ENCODE measurements at places on chromosomes 4 and X. TPM values are rescaled to one million over a fixed set of nuclear protein-coding genes. Genes with fewer than 3 reads are reported as not detected.

- no peak overlapping the region for H3K27ac ChIP-seq
- H3K4me3 ChIP-seq: no peak overlapping the region
- no peaks in the 10 kb centered on the region for H3K4me1 ChIP-seq
- DNase-seq: no peak
- H3K36me3 ChIP-seq: no peaks in the 10 kb centered on the region
- no peaks in the 10 kb centered on the region for H3K27me3 ChIP-seq
Observed at GRCh38 chr4:109760682-109761081, 30.8 kb upstream of the PLA2G12A start.

- no peaks in the 10 kb centered on the region for H3K36me3 ChIP-seq
- DNase-seq: peak; percentile 83
- no peak overlapping the region for H3K27ac ChIP-seq
- no peak overlapping the region for H3K4me3 ChIP-seq
- H3K4me1 ChIP-seq: no peaks in the 10 kb centered on the region
Observed at GRCh38 chr4:77618383-77619241, 13.0 kb downstream of the CXCL13 start.

DNA sequence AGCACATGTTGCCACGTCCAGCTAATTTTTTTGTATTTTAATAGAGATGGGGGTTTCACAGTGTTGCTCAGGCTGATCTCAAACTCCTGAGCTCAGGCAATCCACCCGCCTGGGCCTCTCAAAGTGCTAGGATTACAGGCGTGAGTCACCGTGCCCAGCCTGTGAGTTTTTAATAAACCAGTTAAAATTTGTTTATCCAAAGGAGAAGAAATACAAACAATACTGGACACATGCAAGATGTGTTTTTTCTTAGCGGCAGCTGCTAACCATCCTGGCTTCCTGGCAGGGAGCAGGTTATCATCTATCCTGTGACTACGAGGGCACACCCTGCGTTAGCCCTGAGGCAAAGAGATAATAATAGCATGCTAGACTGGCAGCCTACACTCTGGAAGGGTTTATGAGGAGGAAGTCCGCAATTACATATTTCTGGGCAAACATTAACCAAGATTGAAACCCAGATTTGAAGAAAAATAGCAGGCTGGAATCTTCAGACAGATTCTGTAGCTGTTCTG lies 191.4 kb downstream of the SPRY1 start:
- no peaks in the 10 kb centered on the region for H3K27me3 ChIP-seq
- DNase-seq: peak; percentile 86
- H3K27ac ChIP-seq: peak overlapping the region; percentile 85

DNA sequence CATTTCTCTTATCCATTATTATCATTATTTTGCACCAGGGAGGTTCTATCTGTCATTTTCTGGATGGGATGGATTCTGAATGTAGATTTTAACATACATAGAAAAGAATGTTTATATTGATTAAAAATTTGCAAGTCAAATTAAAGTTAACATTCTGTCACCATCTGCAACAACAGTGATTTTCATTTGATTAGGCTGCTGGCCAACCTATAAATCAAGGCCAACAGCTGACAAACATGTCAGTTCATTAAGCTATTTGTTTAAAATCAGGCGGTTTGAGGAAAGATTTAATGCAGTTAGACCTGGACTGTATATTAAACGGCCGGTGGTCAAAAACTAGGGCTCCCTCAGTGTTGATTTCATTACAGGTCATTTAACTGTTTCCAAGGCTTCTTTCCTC lies 109.5 kb upstream of the CBR4 start:
- no peaks in the 10 kb centered on the region for H3K36me3 ChIP-seq
- H3K27ac ChIP-seq: no peak overlapping the region

DNA sequence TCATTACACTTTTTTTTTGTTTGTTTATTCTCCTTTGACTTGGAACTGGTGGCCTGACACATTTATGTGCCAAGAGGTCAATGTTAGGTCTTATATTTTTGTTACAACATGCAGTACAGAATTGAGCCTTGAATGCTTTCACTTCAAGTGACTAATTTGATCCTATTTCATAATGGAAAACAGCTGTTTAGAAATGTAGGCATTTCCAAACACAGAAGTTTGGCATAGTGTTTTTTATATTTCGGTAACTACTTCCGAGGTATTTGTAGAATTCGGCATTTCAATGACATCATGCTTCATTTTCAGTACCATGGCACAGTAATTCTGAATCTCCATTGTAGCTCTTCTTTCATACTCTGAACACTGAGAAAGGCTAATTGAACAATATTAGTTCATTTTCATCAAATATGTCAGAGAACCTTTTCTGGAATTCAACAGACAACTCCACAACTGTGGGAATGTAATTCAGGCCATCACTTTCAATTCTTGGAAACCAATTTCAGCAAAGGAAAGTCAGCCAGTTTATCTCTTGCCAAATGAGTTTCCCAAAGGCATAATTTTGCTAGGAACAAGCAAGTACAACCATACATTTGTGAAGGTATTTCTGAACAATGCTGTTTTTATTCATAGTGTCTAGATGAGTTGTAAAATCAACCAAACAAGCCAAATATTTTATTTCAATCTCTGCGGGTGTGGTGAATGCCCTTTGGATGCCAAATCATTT lies 11.4 kb downstream of the FAM120C start:
- H3K36me3 ChIP-seq: no peaks in the 10 kb centered on the region
- no peak for DNase-seq
- H3K4me1 ChIP-seq: no peaks in the 10 kb centered on the region
- H3K27me3 ChIP-seq: no peaks in the 10 kb centered on the region
- no peak overlapping the region for H3K4me3 ChIP-seq
- no peak overlapping the region for H3K27ac ChIP-seq

GRCh38 chrX:18617407-18617750 lies 54.5 kb downstream of the RS1 start:
- no peak overlapping the region for H3K4me3 ChIP-seq
- no peaks in the 10 kb centered on the region for H3K36me3 ChIP-seq
- no peaks in the 10 kb centered on the region for H3K4me1 ChIP-seq
- H3K27me3 ChIP-seq: no peaks in the 10 kb centered on the region

- DNase-seq: no peak
- H3K36me3 ChIP-seq: no peaks in the 10 kb centered on the region
- H3K4me3 ChIP-seq: no peak overlapping the region
- no peak overlapping the region for H3K27ac ChIP-seq
Observed at GRCh38 chr4:149120331-149121022, 678.3 kb upstream of the NR3C2 start.

GRCh38 chrX:12868747-12869146 lies 1.9 kb downstream of the TLR7 start:
- H3K27ac ChIP-seq: no peak overlapping the region
- no peaks in the 10 kb centered on the region for H3K4me1 ChIP-seq
- H3K27me3 ChIP-seq: no peaks in the 10 kb centered on the region
- DNase-seq: no peak
- no peak overlapping the region for H3K4me3 ChIP-seq
- no peaks in the 10 kb centered on the region for H3K36me3 ChIP-seq

DNA sequence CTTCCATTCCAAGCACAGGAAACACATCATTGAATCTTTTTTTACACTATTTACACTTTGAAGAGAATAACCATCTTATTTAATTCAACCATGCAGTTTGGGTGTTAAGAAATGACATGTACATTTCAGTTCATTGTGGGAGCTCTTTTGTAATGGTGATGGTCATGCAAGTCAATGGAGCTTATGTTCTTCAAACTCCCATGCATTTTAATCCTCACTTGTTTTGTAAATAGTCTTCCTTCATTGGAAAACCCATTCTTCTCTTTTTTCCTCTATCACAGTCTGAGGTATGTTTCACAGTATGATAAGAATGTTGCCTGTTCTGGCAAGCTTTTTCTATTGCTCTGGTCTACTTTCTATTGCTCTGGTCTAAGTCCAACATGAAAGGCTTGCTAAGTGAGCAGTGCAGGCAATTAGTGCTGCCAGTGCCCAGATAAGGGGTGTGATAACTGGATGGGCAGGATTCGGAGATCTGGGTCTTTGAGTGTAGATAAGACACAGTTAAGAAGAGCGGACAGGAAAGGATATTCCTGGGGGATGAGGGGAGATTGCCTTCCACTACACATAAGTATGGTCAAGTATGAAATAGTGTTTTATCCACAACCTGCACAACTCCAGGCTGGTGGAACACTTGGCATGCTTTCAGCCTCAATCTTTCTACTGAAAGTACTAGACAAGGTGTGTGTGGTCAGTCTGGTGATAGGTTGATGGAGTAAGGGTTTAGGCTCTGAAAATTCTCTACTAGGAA lies 17.1 kb downstream of the AFP start:
- no peaks in the 10 kb centered on the region for H3K4me1 ChIP-seq
- H3K27ac ChIP-seq: no peak overlapping the region
- H3K4me3 ChIP-seq: no peak overlapping the region
- no peaks in the 10 kb centered on the region for H3K36me3 ChIP-seq

GRCh38 chrX:129876771-129877305 lies 29.1 kb upstream of the UTP14A start:
- DNase-seq: no peak
- no peaks in the 10 kb centered on the region for H3K27me3 ChIP-seq
- H3K4me3 ChIP-seq: no peak overlapping the region
- no peaks in the 10 kb centered on the region for H3K4me1 ChIP-seq
- no peak overlapping the region for H3K27ac ChIP-seq

SOD3 gene
- 35.8 TPM for total RNA-seq

CXCL5 gene
- total RNA-seq: 0.13 TPM

SAGE1 gene
- not detected for total RNA-seq
